SW 1271 (cell line): ENCODE measurements at places on chromosomes 7 and 10.

DNA sequence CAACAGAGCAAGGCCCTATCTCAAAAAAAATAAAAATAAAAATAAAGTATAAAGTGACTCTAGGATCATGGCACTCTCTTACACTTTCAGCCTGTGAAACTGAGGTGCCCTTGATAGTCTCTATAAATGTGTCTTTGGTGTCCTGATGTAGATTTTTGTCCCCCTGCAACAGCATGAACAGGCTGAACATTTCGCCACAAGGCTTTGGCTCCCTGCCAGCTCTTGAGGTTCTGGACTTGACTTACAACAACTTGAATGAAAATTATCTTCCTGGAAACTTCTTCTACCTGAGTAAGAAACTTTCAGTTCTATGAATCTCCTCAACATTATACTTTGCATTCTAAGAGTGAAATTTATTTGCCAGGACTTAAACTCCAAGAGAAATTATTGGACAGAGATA lies 48.1 kb upstream of the BMS1 start:
- no peak for DNase-seq

DNA sequence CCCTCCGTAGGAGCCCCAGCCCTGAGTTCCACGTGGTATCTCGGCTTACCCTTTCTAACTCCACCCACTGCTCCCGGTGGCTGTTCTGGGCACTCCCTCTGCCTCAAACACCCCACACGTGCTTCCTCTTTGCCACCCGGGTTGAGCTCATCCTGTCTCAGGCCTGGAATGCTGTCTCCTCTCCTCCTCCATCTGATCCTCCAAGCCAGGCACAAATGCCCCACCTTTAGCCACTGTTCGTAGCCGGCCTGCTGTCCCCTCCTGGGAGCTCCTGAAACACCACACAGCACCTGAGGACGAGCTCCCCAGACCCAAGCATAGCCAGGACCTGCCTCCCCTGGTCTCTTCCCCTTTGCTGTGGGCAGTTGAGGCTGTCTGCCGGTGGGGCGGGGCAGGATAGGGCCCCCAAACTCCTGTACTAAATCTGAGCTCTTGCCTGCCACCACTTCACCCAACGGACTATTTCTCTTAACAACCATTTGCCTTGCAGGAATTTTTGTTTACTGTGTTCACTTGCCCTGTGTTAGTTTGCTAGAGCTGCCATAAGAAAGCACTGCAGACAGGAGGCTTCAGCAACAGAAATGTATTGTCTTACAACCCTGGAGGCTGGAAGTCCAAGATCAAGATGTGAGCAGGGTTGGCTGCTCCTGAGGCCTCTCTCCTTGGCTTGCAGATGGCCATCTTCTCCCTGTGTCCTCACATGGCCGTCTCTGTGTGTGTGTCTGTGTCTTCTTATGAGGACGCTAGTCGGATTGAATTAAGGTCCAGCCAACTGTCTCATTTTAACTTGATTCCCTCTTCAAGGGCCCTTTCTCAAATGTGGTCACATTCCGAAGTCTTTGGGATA lies 58.3 kb upstream of the SHH start:
- no peak for DNase-seq

DNA sequence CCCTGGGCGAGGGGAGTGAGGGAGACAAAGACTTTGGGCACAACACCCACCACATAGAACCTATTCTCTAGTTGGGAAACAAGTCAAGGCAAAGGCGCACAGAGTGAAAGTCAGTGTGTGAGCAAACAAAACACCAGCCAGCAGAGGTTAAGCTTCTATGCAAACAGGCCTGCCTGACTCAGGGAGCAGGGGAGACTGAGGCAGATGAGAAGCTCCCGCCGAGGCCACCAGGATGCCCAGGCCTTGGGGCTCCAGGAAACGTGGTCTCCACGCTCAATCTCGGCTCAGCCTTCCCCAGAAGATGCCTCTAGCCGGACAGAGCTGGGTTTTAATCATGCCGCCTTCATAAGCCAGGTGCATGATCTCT lies 74.1 kb upstream of the KCNMA1 start:
- no peak for DNase-seq

GRCh38 chr7:30997316-30997715 lies 33.6 kb downstream of the GHRHR start:
- no peak for DNase-seq

GRCh38 chr10:61795147-61795546 lies 106.4 kb upstream of the ARID5B start:
- DNase-seq = no peak

- DNase-seq = no peak
Observed at GRCh38 chr7:47458057-47458456, 123.9 kb downstream of the TNS3 start.

- DNase-seq = no peak
Observed at GRCh38 chr7:87003872-87004798, 55.3 kb downstream of the ELAPOR2 start.

DNA sequence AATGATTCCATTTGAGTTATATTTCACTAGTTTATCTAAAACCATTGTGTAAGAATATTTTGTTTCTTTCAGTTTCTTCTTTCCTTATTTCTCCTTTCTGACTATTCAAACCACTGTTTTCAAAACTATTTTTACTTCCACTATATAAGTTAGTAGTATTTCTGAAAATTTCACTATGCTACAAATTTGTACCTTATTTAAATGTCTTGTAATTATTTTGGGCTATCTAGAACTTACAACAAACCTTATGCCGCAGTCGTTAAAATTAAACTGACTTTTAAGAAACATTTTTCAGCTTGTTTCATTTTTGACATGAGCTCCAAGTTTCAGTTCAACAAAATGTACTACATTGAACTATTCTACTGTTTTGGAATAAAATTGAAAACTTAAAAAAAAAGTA lies 1.8 kb downstream of the TFEC start:
- no peak for DNase-seq

- no peak for DNase-seq
Observed at GRCh38 chr10:121245754-121246153, 352.5 kb downstream of the FGFR2 start.

GRCh38 chr10:97454330-97455036 lies 8.5 kb downstream of the ZDHHC16 start:
- no peak for DNase-seq

GRCh38 chr10:10612151-10612550 lies 405.5 kb upstream of the CELF2 start:
- DNase-seq = no peak

GRCh38 chr7:64902806-64903721 lies at the start of gene ZNF273:
Gene ZNF273 (plus strand): TSS chr7:64903273. CDS start chr7:64903318, 45 bp downstream.
- peak; percentile 89 for DNase-seq

DNA sequence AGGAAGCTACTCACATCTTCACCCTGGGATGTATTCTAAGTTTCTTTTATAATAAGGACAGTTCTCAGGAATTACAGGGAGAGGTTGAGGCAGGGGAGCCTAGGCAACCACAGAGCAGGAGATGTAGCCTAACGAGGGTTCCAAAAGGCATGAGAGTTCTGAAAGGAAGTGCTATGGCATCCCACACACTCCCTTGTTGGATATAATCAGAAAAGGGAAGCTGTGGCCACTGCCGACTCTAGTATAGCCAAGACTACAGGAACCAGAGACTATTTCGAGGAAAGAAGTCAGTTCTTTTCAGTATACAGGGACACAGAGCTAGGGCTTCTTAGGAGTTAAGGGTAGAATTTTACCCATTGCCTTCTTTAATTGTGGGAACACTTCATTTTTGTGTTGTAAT lies 11.0 kb downstream of the PRR15 start:
- DNase-seq = no peak

- DNase-seq = no peak
Observed at GRCh38 chr7:129741743-129742213, 130.3 kb downstream of the NRF1 start.

DNA sequence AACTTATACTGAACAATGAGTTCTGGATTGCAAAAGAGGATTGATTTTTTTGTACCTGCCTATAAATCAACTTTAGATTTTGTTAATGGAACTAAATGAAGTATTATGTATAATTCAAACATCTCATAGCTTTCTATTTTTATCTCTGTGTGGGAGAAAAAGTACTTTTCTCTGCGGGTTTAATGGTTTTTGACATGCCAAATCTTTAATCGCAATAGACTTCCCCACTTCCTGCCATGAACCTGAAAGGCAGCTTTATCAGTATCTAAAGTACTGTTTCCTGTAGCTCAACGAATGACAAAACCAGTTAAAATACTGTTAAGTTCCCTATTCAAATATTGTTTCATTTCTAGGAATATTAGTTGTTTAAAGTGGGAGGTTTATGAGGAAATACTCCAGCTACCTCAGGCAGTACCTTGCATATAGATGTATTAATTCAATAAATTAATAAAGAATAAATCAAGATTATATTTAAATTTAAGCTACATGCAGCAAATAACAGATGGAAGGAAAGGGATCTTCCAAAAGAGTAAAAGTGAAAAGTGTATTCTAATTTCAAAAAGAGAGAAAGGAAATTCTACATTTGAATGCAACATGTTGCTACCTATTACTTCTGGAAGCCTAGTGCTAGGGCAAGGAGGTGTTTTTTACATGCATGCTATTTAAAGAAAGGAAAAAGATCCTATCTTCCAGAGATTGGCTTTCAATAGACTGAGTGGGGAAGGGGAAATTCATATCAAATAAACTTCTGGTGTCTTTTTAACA lies 75.9 kb downstream of the SVOPL start:
- DNase-seq = no peak

GRCh38 chr7:50262916-50263690 lies 41.4 kb upstream of the IKZF1 start:
- DNase-seq = no peak

- no peak for DNase-seq
Observed at GRCh38 chr7:5424749-5425506, 1.3 kb upstream of the TNRC18 start.
